ENCODE measurements at places on chromosomes 16 and 17. TPM values are rescaled to one million over a fixed set of nuclear protein-coding genes. Genes with fewer than 3 reads are reported as not detected.

Gene CACNA1G
- not detected for total RNA-seq

Gene DLG4
- total RNA-seq, result 10.8 TPM

Gene HS3ST3A1
- 14.2 TPM for total RNA-seq

Gene TPSB2
- total RNA-seq, result not detected

Gene KRTAP1-1
- total RNA-seq, result not detected

Gene TRIM47
- 98.8 TPM for total RNA-seq

Gene CTRB1
- not detected for total RNA-seq

Gene SPATA22
- not detected for total RNA-seq

Gene INCA1
- 0.39 TPM for total RNA-seq

Gene KRT33A
- total RNA-seq, result not detected

Gene CCDC92B
- total RNA-seq, result not detected

Measured in glomerular endothelial cell (primary cell).